Heart right ventricle (tissue), 16 donors: ENCODE measurements at places on chromosomes 4 and X. TPM values are rescaled to one million over a fixed set of nuclear protein-coding genes. Genes with fewer than 3 reads are reported as not detected.

Gene CTAG1B
- total RNA-seq: not detected

Gene NALF2
- 11.2 TPM for total RNA-seq

Gene TMEM31
- not detected for total RNA-seq

Gene SMIM10L2A
- 2.0 TPM for total RNA-seq

Gene KANTR
- 7.4 TPM for total RNA-seq

Gene FRMD7
- not detected for total RNA-seq

Gene IL13RA1
- total RNA-seq: 14.0 TPM

Gene GABRA4
- total RNA-seq: 30.4 TPM

Gene CFAP47
- not detected for total RNA-seq

Gene RRH
- not detected for total RNA-seq

Gene PLP1
- total RNA-seq: 1.3 TPM
